WTC11 (cell line): ENCODE measurements at places on chromosomes 1 and 21.
A peak's percentile ranks its signal among the peaks of the same experiment; 100 is the strongest.

DNA sequence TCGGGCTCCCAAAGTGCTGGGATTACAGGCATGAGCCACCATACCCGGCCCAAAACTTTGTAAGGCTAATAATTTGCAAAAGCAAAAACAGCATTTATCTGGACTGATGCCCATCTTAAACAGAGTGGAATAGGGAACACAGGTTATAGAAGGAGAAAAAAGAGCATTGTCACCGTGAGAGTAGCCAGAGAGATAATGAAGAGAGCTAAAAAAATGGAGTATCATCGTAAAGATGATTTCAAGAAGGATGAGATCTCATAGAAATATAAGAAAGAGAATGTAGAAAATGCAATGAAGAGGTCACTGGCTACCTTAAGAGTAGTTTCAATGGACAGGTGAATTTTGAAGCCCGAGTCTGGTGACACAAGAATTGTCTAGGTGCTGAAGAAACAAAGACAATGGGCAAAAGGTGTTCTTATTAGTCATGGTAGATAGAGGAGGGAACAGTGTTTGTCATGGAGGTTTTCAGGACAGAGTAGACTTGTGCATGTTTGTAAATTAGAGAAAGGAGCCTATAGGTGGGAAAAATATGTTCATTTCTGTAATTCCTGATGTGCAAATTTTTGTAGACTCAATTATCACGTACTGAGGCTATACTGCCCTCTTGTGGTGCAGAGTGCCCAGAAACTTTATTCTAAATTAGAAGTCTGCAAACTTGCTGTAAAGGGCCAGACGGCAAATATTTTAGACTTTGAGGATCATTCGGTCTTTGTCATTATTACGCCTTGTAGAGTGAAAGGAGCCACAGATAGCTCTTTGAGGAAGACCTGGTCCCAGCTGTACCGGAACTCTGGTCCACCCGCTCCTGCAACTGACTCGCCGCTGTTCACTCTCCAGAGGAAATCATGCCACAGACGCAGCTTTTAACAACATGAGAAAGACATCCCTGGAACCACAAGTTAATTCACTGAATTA, 8.1 kb upstream of the TMEM183A start:
- peaks cover 20% of the 10 kb centered on the region for H3K4me1 ChIP-seq
- peak; percentile 53 for DNase-seq
- H3K36me3 ChIP-seq = no peaks in the 10 kb centered on the region
- peak overlapping the region; percentile 64 for H3K27ac ChIP-seq
- peaks cover 7% of the 10 kb centered on the region; the same call in 1 of the 2 replicates for H3K27me3 ChIP-seq
- peak overlapping the region; percentile 30 for H3K4me3 ChIP-seq

- no peak overlapping the region for H3K4me3 ChIP-seq
- no peaks in the 10 kb centered on the region for H3K36me3 ChIP-seq
- DNase-seq = no peak
- peaks cover 6% of the 10 kb centered on the region for H3K4me1 ChIP-seq
- H3K27me3 ChIP-seq = peaks cover 4% of the 10 kb centered on the region; the same call in 1 of the 2 replicates
These were observed 215.2 kb downstream of the DISC1 start for GRCh38 chr1:231841616-231842344.

DNA sequence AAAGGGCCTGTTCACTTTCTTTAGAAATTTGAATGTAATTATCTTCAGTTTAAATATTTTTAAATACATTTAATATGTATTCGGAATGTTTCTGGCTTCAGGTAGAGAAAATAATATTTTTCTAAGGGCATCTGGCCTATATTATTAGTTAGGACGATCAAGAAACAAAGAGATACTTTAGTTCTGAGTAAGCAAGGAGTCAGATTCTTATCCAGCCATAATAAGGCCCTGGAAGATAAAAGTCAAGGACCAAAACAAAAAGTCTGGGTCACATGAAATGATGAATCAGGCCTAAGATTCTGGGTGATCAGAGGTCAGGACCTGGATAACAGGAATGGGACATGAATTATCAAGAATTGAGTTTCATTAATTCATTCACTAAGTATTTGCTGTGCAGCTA, 6.3 kb downstream of the PHC2 start:
- H3K27me3 ChIP-seq = no peaks in the 10 kb centered on the region; the same call in 1 of the 2 replicates
- H3K4me1 ChIP-seq = peaks cover 22% of the 10 kb centered on the region
- H3K36me3 ChIP-seq = peaks cover 2% of the 10 kb centered on the region; the same call in 1 of the 2 replicates
- no peak overlapping the region for H3K27ac ChIP-seq

- H3K4me3 ChIP-seq = no peak overlapping the region
- 0 out of 2 replicates have a peak overlapping the region, but pooled peaks have one; percentile 55 for H3K27ac ChIP-seq
- DNase-seq = no peak
- H3K36me3 ChIP-seq = peaks cover 42% of the 10 kb centered on the region
- H3K27me3 ChIP-seq = no peaks in the 10 kb centered on the region
- H3K4me1 ChIP-seq = peaks cover 16% of the 10 kb centered on the region
These were observed 22.8 kb upstream of the DEGS1 start for GRCh38 chr1:224160171-224160682.

DNA sequence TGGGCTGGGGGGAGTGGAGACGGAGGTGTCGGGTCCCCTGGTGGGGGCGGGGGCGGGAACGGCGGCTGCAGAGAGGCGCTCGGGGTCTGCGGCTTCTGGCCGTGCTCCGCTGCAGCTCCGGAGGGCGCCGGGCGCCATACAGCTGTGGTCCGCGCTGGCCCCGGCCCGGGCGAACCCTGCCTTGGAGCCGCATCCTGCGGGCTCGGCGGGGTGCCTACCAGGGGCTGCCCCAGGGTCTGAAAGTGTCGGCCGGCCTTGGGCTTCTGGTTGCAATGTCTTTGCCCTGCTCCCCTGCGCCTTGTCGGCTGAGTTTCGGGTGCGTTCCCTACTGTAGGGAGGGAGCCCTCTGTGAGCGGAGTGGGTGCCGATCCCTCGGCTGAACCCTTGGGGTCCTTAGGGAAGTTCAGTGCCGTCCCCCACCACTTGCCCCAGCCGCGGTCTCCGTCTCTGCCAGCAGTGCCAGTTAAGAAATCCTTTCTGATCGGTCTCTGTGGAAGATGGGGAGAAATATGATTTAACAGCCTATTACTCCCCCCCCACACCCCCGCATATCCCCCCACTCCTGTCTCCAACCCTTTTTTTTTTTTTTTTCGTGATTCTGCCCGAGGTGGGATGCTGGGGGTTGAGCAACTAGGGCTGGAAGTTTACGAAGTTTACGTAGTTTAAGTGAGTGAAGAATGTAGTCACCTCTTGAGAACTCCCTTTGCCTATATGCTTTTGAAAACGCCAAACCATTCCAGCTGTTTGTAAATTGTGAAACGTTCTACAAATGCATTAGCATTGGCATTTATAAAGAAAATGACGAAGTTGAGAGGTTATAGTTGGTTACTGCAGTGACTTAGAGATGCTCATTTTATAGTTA, 588 bp downstream of the NEXN start:
- peaks cover 12% of the 10 kb centered on the region for H3K4me1 ChIP-seq
- peak overlapping the region; percentile 91 for H3K4me3 ChIP-seq
- peaks cover 2% of the 10 kb centered on the region; the same call in 1 of the 2 replicates for H3K27me3 ChIP-seq
- no peaks in the 10 kb centered on the region; the same call in 1 of the 2 replicates for H3K36me3 ChIP-seq
- H3K27ac ChIP-seq = peak overlapping the region; percentile 87

- no peak for DNase-seq
- peaks cover 11% of the 10 kb centered on the region for H3K4me1 ChIP-seq
- H3K27ac ChIP-seq = no peak overlapping the region
- H3K27me3 ChIP-seq = no peaks in the 10 kb centered on the region
- H3K4me3 ChIP-seq = no peak overlapping the region
These were observed 38.0 kb upstream of the FOXO6 start for GRCh38 chr1:41323243-41323642.

GRCh38 chr1:57307392-57308170, 116.3 kb downstream of the DAB1 start:
- peaks cover 34% of the 10 kb centered on the region for H3K4me1 ChIP-seq
- no peak overlapping the region for H3K4me3 ChIP-seq
- H3K27me3 ChIP-seq = no peaks in the 10 kb centered on the region
- DNase-seq = peak; percentile 69
- H3K36me3 ChIP-seq = no peaks in the 10 kb centered on the region

GRCh38 chr1:53183095-53183990, 13.3 kb upstream of the CPT2 start:
- no peak for DNase-seq
- no peak overlapping the region for H3K27ac ChIP-seq
- H3K4me1 ChIP-seq = peaks cover 5% of the 10 kb centered on the region
- H3K4me3 ChIP-seq = no peak overlapping the region
- H3K27me3 ChIP-seq = peaks cover 16% of the 10 kb centered on the region; the same call in 1 of the 2 replicates

- H3K4me1 ChIP-seq = peaks cover 11% of the 10 kb centered on the region
- H3K27me3 ChIP-seq = no peaks in the 10 kb centered on the region
- H3K27ac ChIP-seq = no peak overlapping the region
- no peak overlapping the region for H3K4me3 ChIP-seq
- H3K36me3 ChIP-seq = peaks cover 4% of the 10 kb centered on the region; the same call in 1 of the 2 replicates
These were observed 52.8 kb downstream of the DUSP10 start for GRCh38 chr1:221689138-221689537.

DNA sequence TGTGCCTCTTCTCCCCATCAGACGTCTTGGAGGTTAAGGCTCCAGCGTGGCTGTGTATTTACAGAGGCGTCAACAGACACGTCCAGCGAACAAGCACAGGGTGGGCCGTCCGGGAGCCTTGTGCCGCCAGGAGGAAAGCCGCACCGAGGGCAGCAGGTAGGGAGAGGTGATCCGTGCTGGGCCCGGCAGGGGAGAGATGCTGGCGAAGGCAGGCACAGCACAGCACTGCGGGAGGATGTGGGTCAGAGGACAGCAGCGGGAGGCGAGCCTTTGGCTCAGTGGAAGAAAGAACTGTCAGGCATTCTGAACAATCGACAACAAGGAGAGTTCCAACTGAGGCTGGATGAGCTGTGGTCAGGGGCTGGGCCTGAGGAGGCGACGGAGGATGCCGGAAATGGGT, 144.1 kb upstream of the TNR start:
- H3K4me1 ChIP-seq = peaks cover 15% of the 10 kb centered on the region
- no peaks in the 10 kb centered on the region for H3K36me3 ChIP-seq

GRCh38 chr1:109807822-109808680, 44.3 kb upstream of the EPS8L3 start:
- no peaks in the 10 kb centered on the region for H3K4me1 ChIP-seq
- DNase-seq = no peak
- no peak overlapping the region for H3K4me3 ChIP-seq
- no peaks in the 10 kb centered on the region for H3K27me3 ChIP-seq

- H3K4me3 ChIP-seq = no peak overlapping the region
- H3K27ac ChIP-seq = no peak overlapping the region
- no peak for DNase-seq
- H3K4me1 ChIP-seq = no peaks in the 10 kb centered on the region
These were observed 46.6 kb downstream of the WLS start for GRCh38 chr1:68185743-68186142.

GRCh38 chr1:43300378-43301094, at the start of gene TIE1:
TIE1 (plus strand) TSS chr1:43300982; CDS start chr1:43301072, 90 bp downstream.
- H3K27ac ChIP-seq = no peak within 1 kb of the TSS
- no peaks in the 10 kb centered on the region for H3K27me3 ChIP-seq
- peaks cover 33% of the 10 kb centered on the region for H3K4me1 ChIP-seq

DNA sequence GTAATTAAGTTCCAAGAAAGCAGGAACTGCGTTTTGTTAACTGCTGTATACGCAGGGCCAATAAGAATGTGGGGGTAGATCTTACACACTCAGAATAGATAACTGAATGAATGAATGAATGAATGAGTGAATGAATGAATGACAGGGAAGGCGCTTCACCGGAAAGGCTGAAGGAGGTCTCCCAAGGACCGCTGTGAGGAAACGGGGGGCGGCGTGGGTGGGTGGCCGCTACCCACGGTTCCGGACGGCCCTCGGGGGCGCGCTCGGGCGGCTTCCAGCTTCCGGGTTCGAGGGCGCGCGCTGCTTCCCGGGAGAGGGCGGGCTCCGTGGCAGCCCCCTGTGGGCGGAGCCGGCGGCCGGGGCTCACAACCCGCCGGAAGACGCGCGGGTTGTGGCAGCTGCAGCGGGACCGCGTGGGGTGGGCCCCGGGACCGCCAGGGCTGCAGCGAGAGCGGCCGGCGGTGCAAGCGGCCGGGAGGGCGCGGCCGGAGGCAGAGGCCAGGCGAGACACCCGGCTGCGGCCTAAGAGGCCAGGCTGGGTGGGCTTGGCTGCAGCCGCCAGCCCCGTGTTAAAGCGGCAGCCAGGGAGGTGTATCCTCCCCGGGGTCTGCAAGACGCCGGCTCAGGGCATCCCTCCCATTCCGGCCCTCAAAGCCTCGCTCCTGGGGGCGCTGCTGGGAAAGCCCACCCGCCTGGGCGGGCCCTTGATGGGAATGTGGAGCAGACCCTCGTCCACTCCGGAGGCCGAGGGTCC, at the start of gene ZFP69:
ZFP69 (plus strand) TSS at position 367 of the 754 bp plus-strand sequence. CDS start 2,072 bp downstream, outside the sequence.
- H3K27me3 ChIP-seq = peaks cover 30% of the 10 kb centered on the region
- H3K4me3 ChIP-seq = peak within 1 kb of the TSS; percentile 83
- H3K36me3 ChIP-seq = peaks cover 5% of the 10 kb centered on the region; the same call in 1 of the 2 replicates
- H3K4me1 ChIP-seq = peaks cover 15% of the 10 kb centered on the region
- H3K27ac ChIP-seq = no peak within 1 kb of the TSS
- DNase-seq = peak; percentile 69

GRCh38 chr1:184299796-184300195, 87.0 kb upstream of the C1orf21 start:
- H3K27ac ChIP-seq = no peak overlapping the region
- DNase-seq = no peak
- no peak overlapping the region for H3K4me3 ChIP-seq
- no peaks in the 10 kb centered on the region for H3K27me3 ChIP-seq
- H3K36me3 ChIP-seq = no peaks in the 10 kb centered on the region

DNA sequence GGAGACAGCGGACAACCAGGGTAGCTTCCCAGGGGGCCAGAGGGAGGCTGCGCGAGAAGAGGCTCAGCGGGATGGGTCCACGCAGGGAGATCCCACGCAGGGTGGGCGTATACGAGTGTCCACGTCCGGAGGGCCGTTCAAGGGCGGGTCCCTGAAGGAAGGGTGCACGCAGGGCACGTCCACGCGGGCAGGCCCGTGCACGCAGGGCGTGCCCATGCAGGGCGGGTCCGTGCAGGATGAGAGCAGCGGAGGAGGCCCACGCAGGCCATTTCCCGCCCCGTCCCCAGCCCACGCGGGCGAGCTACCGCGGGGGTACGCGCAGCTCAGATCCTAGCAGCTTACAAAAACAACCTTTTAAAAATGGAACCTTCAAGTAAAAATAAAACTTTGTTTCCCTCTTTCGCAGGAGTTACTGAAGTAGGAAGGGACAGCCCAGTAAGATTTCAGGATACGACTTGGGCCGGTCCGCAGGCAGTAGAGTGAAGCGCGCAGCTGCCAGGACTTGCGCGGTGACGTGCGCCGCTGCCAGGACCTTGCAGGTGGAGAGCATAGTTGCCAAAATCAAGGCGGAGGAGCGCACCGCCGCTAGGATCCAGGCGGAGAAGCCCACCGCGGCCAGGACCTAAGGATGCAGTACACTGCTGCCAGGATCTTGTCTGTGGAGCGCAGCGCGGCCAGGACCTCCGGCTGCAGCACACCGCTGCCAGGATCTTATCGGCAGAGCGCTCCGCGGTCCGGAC, 416 bp upstream of the RNF187 start:
- no peaks in the 10 kb centered on the region; the same call in 1 of the 2 replicates for H3K27me3 ChIP-seq
- H3K4me3 ChIP-seq = peak overlapping the region; percentile 95
- H3K27ac ChIP-seq = peak overlapping the region; percentile 100

GRCh38 chr1:225697428-225697827, 44.5 kb upstream of the ENAH start:
- H3K4me3 ChIP-seq = no peak overlapping the region
- H3K4me1 ChIP-seq = no peaks in the 10 kb centered on the region
- DNase-seq = no peak
- no peak overlapping the region for H3K27ac ChIP-seq
